Putamen (tissue), 1 donor: ENCODE measurements at places on chromosomes 7 and 10.

GRCh38 chr10:96890172-96890513 lies 58.0 kb downstream of the LCOR start:
- DNase-seq, result no peak

DNA sequence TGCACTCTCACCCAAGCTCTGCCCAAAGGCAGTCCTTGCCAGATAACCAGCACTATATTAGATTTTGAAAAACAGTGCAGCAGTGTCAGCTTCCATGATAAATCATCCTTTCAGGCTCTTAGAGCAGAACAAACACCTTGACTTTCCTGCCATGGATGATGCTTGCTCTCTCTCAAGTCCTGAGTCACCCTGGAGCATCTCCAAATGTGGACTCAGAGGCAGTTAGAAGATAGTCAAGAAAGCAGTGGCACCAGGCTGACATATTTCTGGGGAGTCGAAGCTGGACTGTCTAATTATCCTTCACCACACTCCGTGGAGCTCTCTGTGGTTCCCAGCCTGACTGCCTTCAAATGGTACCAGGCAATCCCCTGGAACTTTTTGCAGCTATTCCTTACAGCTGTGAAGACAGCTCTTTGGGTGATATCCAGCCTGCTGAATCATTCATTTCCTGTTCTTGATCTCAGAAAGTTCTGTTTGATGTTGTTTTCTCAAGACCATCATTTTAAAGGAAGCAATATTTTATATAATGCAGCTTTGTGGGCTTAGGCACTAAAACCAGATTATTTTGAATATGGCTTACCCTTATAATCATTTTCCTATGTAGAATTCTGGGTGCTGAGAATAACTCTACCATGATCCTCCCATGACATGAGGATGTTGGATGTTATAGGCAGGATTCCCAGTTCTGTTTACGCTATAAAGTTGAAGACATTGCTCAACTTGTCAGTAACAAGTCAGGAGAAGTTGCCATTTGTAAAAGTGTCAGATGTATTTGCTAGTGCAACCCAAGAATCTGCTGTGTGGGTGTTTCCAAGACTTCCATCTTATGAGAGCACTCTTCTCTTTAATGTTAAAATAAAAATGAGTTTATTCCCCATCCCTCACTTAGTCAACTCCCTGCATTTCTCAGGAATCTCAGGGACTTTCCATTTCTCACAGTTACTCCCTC lies 233.8 kb downstream of the C7orf25 start:
- no peak for DNase-seq

GRCh38 chr10:14584661-14585060 lies 190.0 kb downstream of the FAM107B start:
- DNase-seq, result no peak

DNA sequence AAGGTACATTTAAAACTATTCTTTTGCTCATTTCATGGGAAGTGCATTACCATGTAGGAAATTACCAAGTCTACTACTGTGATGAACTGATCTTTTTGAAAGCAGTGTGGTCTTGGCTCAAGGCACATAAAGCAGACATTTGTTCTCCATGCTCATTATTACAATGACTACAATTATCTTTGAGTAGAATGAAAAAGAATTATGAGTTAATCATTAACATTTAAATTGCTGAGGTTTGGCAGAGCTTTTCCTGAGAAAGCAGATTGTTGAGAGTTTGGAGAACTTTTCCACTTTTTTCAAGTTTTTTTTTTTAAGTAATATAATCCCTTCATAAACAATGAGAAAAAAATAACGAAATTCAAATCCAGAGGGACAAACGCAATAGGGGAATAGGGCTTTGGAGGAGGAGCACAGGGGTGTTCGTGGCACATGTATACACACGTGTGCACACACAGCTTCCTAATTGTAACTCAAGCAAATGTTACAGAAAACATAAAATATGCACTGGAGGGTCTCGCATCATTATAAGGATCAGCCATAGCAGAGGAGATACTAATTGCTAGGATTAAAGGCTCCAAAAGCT lies 8.9 kb upstream of the CUBN start:
- DNase-seq, result no peak

GRCh38 chr10:77357611-77358310 lies 279.8 kb downstream of the KCNMA1 start:
- DNase-seq, result no peak

GRCh38 chr10:97736403-97736901 lies 476 bp upstream of the ZFYVE27 start:
- DNase-seq, result no peak

- no peak for DNase-seq
Measured at GRCh38 chr7:124263232-124263827, 230.5 kb upstream of the TMEM229A start.

DNA sequence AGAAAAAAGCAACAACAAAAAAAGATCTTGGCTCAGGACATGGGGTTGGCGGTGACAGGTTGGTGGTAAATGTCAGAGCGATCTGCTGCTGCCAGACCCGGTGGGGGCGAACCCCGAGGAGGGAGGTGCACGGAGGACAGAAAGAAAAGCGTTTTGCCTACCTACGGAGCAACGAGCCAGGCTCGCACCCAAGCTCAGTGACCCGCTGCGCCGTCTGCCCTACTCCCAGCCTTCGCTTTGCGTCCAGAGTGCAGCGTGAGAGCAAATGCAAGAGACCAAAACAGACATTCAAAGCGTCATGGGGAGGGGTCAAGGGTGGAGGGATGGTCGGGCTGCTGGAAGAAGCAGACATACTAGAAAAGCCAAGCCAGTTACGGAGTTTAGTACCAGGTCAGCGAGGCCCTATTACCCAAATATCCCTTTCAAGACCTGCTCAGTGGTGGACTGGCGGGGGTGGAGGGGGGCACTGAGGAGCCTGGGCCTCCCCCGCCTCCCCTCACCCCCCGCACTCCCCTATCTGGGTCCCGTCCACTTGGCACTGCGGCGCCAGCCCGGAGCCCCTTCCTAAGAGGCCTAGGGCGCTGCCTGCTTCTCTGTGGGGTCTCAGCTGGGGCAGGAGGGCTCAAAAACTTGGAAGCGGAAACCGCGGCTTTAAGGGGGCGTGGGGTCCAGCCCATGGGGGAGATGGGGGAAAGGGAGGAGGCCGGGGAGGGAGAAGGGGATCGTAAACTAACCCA lies 66.9 kb downstream of the SLC29A4 start:
- DNase-seq, result no peak
